Activated CD4-positive, alpha-beta T cell treated with anti-CD3 and anti-CD28 coated beads, Interleukin-2, Interleukin-4, amounts not matched to agents 100 ng/mL and 50 ng/mL, durations not matched to agents 16 hours and 8 hours (primary cell): ENCODE measurements at places on chromosomes 6 and 20.

- no peak for DNase-seq
These were observed 134.3 kb upstream of the CDH4 start for GRCh38 chr20:61117725-61118124.

DNA sequence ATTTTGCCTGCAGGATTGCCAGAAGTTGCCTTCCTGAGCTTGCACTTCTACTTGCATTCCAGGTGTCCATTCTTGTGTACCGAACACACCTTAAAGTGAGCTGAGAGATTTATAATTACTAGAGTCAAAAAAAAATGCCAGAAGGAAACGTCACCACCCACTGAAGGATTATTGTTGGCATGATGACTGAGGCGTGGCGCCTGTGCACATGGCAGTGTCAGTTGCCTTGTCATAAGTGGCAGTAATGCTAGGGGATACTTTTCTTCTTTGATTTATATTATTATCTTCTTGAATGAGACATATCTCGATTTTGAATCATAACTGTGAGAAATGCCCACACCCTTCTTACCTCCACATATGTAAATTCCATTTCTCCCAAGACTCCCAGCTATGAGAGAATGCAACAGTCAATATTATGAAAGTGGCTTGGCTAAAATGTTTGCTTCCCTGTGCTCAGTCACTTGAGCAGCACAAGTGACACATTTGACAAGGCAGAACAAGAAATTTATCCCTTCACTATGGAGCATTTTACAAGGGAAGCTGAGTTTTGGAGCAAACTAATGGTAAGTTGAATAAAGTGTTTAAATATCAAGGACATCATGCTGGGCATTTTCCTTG, 149.5 kb upstream of the SASH1 start:
- no peak for DNase-seq

DNA sequence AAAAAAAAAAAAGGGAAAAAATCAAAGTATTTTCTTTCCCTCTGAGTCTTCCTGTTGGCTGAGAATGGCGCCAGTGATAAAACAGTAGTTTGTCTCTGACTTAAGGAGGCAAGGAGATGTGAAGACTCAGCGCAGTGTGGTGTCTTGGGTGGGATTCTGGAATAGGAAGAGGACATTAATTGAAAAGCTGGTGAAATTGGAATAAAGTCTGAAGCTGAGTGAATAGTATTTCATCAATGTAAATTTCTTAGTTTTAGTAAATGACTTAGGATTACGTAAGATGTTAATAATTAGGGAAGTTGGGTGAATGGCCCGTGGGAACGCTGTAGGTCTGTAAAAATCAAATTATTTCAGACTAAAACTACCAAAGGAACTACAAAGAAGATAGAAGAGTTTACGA, 122.8 kb upstream of the ZNF217 start:
- no peak for DNase-seq

DNA sequence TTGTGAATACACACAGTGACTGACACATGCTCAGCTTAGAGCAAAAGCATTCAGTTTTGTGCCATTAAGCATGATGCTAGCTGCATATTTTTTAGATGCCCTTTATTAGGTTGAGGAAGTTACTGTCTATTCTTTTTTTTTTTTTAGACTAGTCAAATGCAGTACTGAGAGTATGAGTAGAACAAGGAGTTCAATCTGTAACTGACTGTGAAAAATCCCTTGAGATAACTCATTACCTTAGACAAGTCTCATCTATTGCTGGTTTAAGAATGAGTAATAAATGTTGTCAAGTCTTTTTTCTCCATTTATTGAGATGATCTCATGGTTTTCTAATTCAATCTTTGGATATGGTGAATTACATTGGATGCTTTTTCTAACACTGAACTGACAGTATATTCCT, 23.2 kb downstream of the AHI1 start:
- DNase-seq = no peak

DNA sequence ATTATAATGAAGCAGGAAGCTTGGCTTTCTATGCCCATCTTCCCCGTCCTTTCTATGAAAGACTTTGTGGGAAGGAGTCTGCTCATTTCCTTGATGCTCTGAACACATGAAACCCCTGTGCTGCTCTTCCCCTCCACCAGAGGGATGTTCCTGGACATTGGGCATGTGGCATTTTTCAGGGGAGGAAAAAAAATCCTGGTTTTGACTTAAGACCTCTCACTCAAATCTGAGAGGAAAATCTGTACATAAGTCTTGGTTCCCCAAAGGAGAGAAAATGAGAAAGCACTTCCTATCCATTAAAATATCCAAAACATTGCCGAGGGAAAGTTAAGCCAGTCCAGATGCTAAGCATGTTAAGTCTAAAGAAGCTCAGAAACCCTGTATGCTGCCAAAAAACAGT, 393.0 kb downstream of the PAX1 start:
- no peak for DNase-seq

- no peak for DNase-seq
These were observed 4.5 kb downstream of the DEK start for GRCh38 chr6:18259675-18260447.

GRCh38 chr6:86079938-86080337, 437.3 kb upstream of the SYNCRIP start:
- DNase-seq = no peak

DNA sequence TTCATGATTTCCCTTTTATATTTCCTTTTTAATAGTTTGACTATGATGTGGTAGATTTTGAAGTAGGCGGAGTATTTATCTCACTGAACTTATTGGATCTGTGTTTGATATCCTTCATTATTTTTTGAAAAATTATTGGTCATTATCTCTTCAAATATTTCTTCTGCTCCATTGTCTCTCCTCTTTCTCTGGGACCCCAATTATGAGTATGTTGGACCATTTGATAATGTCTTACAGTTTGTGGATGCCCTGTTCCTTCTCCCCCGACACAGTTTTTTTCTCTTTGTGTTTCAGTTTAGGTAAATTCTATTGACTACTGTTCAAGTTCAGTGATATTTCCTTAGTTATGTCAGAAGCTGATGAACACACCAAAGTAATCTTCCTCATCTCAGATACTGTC, 49.4 kb upstream of the COL10A1 start:
- no peak for DNase-seq

DNA sequence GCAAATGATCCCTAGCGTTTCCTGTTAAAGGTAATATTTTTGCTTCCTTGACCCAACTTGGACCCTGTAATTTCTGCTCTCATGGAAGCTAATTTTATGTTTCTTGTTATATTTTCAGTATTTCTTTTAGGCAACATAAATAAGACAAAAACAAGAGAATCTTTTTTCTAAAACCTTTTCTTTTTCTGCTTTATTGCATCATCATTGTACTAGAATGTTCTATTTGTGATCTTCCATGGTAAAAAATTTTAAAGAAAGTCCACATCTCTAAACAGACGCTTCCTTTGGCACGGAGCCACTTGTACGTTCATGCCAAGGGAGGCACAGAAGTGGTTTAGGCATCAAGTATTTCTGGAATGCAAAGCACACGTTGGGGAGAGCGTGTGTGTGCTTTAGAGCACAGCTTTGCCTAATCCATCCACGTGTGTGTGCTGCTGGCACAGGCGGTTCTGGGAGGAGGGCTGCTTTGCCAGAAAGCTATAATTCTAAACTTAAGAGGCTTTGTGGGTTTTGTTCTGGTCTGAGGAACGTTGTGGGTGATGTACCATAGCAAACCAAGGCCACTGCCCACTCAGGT, 98.3 kb downstream of the SASH1 start:
- DNase-seq = no peak

GRCh38 chr20:4509825-4510522, 211.7 kb upstream of the PRND start:
- no peak for DNase-seq

DNA sequence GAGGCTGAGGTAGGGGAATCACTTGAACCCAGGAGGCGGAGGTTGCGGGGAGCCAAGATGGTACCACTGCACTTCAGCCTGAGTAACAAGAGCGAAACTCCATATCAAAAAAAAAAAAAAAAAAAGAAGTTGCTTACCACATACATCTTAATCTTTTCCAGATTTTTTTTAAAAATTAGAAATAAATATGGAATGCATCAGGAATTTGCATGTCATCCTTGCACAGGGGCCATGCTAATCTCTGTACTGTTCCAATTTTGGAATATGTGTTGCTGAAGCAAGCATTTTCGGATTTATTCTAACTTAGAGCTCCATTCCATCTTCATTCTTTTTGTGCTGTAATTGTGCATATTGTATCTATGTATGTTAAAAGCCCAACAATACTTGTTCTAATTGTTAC, 62.5 kb downstream of the TRPC4AP start:
- no peak for DNase-seq

DNA sequence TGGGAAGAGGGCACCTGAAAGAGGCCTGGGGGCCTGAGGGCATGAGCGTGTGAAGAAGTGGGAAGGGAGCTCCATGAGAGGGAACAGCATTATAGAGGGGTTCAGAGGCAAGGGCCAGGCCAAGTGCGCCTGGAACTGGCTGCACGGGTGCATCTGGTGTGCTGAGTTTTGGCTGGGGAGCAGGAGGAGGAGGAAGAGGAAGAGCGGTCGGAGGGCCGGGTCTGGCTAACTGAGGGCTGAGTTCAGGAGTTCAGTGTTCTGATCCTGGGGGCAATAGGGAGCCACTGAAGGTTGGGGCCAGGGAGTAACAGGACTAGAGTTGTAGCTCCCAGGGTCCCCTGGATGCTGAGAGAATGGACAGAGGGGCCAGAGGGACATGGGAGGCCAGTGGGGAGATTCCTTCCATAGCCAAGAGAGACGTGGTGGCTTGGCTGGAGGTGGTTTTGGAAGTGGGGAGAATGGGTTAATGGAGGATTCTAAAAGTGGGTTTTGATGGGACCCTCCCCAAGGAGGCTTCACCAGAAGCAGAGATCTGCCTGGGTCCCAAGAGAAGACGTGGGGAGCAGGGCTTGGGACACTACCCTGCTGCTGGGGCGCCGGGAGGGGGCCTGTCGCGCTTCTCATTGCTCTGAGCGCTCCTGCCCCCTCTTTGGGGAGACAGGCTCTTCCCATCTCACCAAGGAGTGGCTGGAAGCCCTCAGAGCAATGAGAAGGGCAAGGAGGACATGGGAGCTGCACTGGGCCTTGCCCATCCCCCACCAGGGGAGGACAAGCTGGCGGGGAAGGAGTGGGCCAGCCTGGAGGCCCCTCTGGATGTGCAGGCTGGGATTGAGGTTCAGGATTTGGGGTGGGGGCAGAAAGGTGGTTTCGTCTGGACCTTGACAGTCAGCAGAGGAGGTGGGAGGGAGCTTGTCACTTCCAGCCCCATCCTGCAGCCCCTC, 28.7 kb downstream of the ZBP1 start:
- no peak for DNase-seq

DNA sequence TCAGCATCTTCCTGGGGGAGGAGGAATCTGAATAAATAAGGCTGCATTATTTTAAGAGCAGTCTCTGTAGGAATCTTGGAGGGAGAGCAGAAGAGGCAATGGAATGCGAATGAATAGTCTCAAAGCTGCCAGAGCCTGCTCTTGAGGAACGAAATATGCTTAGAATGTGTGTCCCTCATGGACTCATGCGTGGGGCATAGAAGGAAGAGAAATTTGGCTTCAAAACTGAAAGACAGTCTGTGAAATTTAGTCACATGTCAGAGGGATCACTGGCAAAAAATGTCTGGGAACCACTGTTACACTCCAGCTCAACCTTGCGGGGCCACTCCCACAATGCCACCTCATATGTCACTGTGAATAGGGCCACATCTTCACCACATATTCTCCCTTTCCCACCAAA, 95.5 kb downstream of the GJA10 start:
- no peak for DNase-seq

GRCh38 chr6:39941820-39942219, 7.6 kb upstream of the MOCS1 start:
- no peak for DNase-seq

- no peak for DNase-seq
These were observed 26.4 kb upstream of the GCM1 start for GRCh38 chr6:53175027-53175426.

GRCh38 chr20:34292496-34292895, 10.7 kb downstream of the AHCY start:
- DNase-seq = no peak
